ENCODE measurements at places on chromosomes 6 and 20.
A peak's percentile ranks its signal among the peaks of the same experiment; 100 is the strongest.

DNA sequence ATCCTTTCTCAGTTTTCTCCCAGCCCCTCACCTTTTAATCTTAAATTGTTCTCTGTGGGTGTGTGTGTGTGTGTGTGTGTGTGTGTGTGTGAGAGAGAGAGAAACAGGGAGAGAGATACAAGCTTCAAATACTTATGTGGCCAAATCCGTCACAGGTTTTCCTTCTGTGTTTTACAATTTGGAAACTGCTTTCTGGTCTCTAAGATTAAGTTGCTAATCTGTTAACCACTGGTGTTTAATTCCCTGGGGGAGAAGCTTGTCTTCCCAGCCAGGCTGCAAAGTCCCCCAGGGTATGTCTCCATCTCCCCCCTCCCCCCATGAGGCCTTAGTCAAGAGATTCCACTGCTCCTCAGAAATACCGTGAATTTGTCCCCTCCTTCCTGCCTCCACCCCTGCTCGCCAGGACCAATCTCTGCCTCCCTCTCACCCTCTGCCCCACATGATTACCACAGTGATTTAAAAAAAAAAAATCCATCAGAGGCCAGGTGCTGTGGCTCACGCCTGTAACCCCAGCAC lies 49.0 kb downstream of the RIPOR3 start:
- DNase-seq = no peak

- DNase-seq = peak; percentile 75
Measured at GRCh38 chr6:42113936-42114636, 28.3 kb downstream of the C6orf132 start.

DNA sequence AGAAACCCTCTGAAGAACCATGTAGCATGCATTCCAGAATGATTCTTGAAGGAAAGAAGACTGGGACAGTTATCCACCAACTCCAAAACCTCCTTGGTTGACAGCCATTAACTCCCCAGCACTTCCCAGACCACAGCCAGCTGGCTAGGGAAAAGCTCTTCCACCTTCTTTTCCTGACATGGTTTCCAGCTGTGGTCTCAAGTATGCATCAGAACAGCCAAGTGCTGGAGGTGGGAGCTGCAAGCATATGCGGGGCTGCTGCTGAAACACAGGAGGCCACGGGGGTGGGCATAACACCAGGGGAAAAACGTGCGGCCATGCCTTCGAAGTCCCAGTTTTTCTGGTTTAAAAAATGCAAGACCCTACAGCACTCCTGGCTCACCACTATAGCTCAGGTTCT lies 108.0 kb upstream of the FAM184A start:
- DNase-seq = no peak

DNA sequence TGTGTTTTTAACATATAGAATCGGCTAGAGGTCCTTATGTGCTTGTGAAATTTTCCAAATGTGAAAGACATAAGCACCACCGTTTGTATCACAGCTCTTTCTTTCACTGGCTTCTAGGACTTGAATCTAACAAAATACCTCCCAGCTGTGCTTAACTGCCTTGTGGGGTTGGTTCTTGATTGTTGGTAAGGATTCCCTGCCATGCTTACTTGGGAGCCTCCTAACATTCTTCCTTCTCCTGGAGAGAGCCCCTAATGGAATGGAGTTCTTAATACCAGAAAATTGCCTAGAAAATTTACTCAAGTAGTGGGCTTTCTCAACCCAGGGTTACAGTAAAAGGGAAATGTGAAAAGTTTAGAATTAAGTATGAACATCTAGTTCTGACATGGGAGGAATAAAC lies 121.2 kb downstream of the COL19A1 start:
- DNase-seq = no peak

DNA sequence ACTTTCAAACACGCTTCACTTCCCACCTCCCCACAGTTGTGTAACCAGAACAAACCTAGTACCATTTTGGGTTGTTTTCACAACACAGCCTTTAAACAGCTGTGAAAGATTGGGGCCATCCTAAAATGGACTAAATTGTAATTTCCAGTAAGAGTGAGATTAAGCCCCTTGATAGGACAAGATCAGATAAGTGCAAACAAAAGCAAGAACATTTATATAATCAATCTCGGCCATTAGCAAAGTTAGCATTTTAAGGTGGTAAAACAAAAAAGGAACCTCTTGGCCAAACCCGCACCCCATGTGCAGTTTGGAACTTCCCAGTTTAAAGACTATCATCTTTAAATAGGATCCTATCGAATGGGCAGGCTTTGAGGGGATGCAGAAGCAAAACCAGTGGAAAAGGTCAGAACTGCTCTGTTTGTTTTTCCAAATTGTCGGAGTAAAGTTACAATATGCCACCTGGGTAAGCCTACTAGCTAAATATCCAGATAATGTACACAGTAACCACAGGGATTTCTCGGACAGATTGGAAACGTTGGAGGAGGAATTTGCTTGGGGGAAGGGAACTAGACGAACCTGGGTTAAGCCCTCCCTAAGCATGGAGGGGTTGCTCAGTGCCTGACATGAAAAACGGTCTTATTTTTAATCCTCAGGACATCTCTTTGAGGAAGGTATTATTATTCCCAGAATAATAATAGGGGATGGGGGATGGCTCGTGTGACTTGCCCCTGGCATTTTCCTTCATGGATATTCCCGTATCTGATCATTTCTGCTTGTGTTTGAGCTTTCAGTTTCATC lies 159.8 kb upstream of the SALL4 start:
- no peak for DNase-seq

DNA sequence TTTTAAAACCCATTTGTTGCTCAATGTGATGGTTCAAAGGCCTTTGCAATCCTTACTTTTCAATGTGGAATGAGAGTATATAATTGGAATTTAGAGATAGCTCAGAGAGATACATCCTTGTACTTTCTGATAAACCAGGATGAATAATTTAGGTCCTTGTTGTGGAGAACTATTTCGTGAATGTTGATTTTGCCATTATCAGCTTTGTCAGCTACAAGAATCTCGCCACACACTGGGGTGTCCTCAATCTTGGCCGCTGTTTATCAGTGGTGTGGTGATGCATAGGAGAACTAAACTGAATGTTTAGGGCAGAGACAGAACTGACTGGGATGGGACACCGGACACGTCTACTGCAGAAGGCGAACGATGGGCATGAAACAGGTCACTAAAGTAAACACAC lies 111.2 kb upstream of the SLC35B3 start:
- DNase-seq = no peak

GRCh38 chr20:50737352-50737751 lies 6.0 kb downstream of the PARD6B start:
- no peak for DNase-seq

- no peak for DNase-seq
Measured at GRCh38 chr6:146870760-146871159, 272.0 kb downstream of the ADGB start.

DNA sequence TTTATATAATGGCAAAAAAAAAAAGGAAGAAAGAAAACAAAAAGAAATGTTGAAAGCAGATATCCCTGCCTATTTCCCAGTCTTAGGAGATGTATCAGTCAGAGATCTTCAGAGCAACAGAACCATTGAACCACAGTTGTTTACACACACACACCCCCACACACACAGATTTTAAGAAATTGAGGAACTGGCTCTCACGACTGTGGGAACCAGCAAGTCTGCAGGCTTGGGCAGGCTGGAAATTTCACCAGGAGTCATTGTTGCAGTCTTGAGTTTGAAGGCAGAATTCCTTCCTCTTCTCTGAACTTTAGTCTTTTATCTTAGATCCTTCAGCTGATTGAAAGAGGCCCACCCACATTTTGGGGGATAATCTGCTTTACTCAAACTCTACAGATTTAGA lies 380.9 kb downstream of the CDKAL1 start:
- DNase-seq = no peak

- DNase-seq = no peak
Measured at GRCh38 chr20:18995455-18995854, 181.9 kb downstream of the SCP2D1 start.

GRCh38 chr6:15604843-15605242 lies 58.0 kb downstream of the DTNBP1 start:
- no peak for DNase-seq

DNA sequence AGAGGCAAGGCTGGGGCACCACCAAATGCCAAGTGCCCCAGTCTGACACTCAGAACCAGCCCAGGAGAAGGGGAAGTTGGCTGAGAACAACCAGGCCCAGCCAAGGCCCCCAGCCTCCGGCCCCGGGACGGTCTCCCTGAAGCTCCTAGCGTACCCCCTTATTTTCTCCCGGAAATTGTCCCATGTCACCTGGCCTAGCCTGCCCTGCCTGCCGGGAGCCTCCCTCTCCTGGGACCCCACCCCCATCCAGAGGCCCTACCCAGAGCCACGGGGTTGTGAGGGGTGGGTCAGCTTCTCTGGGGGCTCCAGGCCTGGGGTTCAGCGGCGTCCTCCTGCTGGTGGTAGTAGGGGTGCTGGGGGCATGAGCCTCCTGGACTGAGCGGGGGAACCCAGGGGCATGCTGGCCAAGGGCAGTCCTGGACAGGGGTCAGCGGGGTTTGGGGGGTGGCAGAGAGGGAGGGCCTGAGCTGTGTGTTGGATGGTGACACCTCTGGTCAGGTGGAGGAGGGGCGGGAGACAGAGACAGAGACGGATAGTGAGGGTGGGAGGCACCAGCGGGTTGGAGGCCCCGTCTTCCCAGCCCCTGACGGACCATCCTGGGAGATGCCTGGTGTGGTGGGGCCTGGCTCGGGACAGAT lies 7.9 kb upstream of the SLCO4A1 start:
- DNase-seq = no peak

DNA sequence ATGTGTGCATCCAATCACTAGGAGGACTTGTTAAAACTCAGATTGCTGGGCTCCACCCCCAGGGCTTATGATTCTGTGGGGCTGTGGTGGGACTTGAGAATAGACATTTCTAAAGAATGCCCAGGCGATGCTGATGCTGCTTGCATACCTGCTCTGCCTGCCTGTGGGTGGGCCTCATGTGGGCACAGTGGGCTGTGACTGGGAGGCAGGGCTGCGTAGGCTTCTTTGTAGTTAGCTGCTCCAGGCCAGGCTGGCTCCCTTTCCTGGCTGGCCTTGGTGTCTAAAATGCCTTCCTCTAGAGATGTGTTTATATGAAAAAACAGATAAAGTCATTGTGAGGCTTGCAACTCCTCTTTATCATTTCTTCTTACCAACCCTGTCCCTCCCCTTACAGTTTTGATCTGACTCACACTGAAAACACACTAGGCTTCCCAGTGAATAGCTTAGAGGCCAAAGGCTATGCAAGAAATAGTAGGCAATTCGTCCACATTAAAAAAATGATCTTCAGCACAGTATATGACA lies 495.5 kb upstream of the MAP3K7 start:
- no peak for DNase-seq

DNA sequence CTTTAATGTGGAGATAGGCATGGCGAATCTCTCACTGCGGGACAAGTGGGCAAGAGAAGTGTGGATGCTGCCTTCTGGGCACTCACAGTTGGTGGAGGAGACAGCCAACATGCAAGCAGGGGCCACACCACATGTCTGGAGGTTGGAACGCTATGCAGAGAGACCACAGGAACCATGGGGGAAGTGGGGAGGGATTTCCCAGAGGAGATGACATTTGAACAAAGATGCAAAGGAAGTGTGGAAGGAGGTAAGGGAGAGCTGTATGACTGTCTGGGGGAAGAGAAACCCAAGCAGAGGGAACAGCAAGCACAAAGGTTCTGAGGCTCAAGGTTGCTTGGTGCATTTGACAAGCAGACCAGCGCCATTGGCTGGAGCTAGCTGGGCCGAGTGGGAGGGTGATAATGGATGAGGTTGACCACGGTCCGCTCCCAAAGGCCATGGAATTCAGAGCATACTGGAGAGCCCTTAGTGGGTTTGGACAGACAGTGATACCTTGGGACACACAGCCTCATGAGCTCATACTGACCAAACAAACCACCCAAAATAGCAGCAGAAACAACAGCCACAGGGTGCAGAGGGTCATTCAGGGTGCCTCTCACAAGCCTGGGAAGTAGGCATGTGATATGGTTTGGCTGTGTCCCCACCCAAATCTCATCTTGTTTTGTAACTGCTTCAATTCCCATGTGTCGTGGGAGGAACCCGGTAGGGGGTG lies 7.6 kb upstream of the FAM110A start:
- DNase-seq = no peak

DNA sequence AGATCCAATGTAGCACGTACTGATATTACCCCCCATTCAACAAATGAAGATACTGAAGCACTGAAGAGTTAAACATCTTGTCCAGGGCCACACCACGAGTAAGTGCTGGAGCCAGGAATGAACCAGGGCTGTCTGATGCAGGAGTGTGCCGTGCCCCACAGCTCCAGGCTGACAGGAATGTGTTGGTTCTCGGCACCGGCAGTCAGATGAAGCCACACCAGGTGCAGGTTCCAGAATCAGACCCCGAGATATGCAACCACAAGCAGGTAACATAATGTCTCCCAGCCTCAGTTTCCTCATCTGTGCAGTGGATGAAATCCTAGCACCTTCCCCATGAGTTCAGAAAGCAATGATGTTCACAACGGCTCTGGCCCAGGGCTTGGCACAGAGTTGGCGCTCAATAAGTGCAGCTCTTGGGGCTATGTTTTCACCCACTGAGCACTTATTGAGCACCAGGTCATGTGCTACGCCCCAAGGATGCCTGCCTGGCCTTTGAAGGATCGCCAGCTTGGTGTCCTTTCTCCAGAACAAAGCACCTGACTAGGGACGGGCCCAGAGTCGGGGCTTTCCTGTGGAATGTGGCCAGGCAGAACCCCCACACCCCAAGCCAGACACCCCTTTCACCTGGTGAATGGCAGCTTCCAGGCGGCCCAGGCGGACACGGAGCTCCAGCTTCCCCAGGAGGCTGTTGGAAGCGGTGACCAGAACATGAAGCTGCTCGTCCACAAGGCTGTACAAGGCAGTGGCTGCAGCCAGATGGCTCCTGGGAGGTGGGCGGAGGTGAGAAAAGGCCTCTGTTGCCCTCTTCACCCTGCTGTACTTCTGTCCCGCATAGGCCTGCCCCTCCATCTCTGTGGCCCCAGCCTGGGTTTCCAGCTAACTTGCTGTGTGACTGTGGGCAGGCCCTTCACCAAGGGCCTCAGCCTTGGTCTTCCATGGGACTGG lies 41.3 kb downstream of the KIAA1755 start:
- no peak for DNase-seq

DNA sequence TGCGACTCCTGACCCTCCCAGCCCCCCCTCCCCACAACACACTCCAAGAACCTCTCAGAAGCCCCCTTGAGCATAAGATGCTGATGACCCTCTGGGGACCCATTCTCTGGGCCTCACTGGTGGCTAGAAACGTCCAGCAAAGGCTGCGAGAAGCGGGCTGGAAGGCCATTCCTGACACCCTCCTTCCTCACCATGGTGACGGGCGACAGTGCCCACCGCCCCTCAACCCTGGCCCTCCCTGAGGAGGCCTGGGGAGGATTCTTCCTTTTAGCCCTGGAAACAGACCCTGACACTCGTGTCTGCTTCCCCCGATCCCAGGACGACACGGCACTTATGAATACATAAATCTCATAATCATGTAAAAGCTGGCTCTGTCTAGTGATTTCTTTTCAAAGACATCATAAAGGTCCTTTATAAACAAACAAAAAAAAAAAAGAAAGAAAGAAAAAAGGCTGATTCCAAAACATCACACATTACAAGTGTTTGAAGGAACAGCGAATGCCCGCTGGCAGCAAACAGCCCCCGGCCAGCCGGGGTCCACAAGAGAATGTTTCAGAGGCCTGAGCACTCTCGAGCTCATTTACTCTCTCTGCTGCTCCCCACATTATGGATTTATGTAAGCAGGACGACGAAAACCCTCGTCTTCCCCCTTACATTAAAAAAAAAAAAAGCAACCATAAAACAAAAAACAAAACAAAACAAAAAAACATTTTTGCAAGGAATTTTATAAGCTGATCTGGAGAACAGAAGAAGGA lies 40.7 kb downstream of the PREX1 start:
- DNase-seq = no peak

- DNase-seq = no peak
Measured at GRCh38 chr6:134814076-134814695, 135.7 kb downstream of the ALDH8A1 start.

- no peak for DNase-seq
Measured at GRCh38 chr6:56346958-56347357, 99.6 kb upstream of the COL21A1 start.
